ENCODE measurements at places on chromosomes 4 and X.

DNA sequence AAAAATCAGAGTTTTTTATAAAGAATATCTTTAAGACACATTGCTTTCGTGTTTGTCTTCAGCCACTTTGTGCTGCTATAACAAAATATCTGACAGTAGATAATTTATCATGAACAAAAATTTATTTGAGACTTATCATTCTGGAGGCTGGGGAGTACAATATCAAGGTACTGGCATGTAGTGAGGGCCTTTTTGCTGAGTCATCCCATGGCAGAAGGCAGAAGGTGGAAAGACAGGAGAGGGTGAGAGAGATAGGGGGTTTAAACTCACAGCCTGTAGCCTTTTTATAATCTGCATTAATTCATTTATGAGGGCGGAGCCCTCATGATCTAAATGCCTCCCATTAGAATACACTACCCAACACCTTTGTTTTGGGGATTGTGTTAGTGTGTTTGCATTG, 431.2 kb upstream of the FAM47C start:
- no peak for DNase-seq

- no peak for DNase-seq
These were observed 434.7 kb downstream of the PACRGL start for GRCh38 chr4:21134994-21135393.

GRCh38 chr4:3145234-3145924, 70.9 kb downstream of the HTT start:
- DNase-seq: no peak

DNA sequence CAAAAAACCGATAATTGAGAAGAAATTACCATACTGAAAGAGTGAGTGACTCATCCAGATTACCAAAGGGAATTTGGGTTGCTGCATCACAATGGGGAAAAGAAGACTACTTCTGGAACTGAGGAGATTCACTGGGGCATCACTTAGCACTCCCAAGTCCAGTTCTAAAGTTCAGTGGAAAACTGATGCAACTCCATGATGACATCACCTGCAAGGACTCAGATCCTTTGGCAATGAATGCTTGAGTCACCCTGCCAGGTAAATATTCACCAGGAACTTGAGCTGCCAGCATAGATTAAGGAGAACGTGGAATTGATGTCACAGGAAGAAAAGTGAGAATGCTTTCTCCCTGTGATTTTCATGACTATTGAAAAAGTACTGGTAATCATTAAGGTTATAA, 32.0 kb upstream of the SMIM10L2A start:
- DNase-seq: no peak

Measured in cortex of kidney (tissue), 1 donor.